ENCODE measurements at places on chromosomes 16 and 17.

DNA sequence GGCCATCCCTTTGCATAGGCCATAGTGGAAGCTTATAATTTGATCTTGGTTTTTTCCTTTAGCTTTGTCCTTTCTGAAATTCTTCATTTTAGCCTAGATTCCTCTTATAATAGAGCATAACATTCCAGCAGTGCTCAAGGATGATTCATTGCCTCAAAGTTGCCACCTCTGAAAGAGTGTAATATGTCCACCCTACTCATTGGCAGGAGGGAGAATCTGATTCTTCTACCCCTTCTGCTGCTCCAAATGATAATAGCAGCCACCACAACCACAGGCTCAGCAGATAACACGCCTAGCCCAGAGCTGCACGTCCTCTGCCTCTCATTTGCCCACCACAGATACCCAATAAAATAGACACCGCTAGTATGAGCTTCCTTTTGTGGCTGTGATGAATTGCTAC, 337.4 kb upstream of the HSBP1 start:
- no peak for DNase-seq

DNA sequence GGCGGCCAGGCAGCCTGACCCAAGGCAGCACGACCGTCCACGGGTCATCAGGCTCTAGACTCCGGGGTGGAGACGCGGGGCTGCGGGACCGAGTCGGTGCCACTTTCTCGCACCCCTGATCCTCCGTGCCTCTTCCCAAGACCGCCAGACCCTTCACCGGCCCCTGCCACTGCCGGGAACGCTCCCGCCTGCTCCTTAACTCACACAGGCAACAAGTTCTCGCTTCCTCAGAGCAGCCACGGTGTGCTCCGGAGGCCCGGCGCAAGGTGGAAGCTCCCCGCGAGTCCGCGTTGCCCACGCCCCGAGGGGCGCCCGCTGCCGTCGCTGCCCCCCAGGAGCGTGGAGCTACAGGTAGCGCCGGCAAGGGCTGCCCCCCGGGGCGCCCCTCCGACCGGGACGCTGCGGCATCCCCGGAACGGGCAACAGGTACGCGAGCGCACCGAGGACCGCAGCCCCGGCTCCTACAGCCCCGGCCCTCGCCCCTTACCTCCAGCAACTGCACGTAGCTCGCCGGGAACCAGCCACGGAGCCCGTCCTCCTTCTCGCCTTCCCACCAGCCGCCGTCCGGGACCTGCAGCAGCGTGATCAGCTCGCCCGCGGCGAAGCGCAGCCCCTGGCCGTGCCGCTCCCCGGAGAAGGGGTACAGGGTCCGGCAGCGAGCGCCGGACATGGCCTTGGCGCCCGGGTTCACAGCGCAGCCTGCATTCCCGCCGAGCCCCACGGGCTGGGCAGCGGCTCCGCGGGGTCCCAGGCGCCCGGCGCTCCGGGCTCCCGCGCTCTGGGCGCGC, 491 bp downstream of the GAS7 start:
- peak; percentile 40 for DNase-seq

- DNase-seq = no peak
Observed at GRCh38 chr17:40511667-40512220, 10.3 kb upstream of the TNS4 start.

GRCh38 chr17:39576187-39576586, 31.5 kb downstream of the NEUROD2 start:
- DNase-seq = peak; percentile 57

DNA sequence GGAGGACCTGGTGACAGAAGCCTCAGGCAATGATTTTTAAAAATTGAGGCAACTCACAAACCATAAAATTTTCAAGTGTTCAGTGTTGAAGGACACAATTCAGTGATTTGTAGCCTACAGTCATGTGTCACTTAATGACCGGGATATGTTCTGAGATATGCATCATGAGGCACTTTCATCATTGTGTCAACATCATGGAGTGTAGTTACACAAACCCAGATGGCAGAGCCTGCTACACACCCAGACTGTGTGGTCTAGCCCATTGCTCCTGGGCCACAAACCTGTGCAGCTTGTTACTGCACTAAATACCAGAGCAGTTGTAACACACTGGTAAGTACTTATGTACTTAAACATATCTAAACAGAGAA, 1.6 kb downstream of the PRSS41 start:
- DNase-seq = no peak

DNA sequence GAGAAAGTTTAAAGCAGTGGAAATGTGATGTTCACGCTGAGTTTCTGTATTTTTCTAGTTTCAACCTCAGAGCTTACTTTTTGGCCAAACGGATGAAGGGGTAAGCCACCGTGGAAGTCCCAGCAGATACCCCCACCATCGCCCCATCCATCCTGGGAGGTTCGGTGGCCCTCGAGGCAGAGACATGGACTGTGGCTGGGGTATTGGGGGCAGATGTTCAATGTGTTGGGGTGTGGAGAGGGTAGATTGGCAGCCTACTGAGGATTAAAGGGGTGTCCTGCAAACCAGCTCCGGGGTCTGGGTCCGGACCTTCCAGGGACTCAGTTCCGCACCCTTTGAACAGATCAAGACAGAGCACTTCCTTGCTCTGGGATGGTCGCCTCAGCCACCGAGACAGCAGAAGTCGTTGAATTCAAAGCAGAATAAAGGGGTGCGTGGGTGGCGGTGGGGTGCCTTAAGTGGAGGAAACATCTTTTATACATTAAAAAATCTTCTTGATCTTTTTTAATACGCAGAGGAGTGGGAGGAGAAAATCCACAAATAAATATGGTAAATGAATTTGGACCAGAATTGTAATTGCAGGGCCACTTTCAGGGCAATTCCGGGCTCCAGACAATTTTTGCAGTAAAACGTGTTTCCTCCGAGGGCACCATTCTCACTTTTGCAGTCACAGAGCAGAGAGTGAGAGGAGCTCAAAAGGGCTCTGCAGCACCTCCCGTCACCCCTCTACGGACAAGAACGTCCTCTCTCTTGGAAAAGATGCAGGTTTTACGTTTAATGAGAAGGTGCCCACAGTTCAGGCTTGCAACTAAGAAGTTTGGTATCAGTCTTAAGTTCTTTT, 8.2 kb upstream of the CBX8 start:
- DNase-seq = no peak

DNA sequence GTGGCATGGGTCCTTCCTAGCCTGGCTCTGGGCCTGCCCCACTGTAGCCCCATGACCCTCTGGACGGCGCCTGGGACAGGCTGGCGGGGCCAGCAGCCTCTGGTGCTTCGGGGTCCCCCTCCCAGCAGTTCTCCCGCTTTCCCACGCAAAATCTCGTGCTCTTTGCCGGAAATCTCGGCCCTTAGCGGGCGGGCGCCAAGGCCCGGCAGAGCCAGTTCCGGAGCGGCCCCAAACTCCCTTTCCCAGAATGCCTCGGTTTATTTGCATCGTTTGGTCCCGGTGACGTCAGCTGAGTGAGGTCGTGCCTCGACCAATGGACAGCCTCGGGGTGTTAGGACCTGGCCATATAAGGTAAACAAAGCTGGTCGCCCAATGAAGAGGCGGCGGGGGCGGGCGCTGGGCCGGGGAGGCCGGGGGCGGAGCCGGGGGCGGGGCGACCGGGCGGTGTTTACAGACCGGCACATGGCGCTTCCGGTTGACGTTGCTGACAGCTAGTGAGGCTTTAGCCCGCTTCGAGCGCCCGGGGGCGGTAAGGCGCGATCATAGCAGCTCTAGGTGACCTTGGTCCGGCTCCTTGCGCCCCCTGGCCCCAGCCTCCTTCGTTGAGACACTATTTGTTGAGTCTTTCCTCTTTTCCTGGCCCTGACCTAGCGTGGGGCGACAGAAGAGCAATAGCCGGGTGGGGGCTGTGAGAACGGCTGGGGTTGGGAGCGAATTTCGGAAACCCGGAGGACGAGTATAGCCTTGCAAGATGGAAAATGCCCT, 1.5 kb upstream of the UBALD1 start:
- peak; percentile 98 for DNase-seq

GRCh38 chr16:47956916-47957315, 198.9 kb downstream of the ABCC12 start:
- no peak for DNase-seq

DNA sequence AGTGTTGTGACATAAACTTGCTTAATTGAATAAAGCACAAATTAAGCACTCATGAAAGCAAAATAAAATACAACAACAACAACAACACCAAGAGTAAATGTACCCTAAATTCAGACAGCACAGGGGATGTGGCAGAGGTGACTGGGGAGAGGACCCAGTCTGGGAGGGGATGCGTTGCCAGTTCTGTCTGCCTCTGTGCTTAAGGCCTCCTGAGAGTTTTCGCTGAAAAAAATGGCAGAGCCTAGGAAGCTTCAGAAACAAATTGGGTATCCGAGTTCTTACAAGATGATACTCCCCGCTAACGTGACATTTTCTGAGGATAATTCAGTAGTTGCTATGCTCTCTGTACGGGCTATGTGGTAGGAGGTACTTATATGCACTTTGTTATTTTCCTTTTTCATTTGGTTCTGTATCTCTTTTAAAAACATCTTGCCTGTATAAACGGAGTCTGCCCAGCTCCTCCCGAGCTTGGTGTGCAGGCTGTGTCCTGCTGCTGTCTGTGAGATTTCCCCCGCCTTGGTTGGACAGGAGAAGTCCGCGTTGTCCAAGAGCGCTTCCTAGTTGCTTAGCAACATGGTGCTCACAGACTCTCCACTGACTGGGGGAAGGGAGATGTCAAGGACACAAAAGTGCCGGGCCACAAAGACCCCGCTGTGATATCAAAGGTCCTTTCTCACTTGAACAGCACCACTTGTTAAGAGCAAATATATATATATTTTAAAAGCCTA, 134.2 kb upstream of the CPHXL start:
- no peak for DNase-seq

DNA sequence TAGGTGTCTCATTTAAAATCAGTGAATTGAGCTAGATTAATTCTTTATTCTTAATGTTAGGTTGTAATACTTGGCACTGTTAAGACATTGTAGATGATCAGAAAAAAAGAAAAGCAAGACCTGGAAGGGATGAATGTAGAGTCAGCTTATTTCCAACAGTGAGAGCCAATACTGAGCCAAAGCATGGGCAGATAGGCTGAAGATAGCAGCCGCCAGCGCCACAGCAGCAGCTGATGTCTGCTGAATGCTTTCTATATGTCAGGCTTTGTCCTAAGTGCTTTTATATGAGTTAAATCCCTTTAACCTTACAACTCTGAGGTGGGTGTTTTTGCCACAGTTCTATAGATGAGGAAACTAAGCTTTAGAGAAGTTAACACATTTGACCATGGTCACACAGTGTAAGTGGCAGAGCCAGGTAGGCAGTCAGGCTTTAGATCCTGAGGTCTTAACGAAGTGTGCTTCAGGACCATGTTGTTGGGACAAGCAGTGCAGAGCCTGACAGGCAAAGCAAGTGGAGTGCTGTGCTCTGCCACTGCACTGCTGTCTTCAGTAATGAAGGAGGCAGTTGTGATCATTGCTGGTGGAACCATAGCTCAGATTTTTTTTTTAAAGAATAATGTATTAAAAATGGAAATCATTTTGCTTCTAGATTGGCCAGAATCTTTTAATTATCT, 25.9 kb downstream of the TNRC6A start:
- DNase-seq = no peak

DNA sequence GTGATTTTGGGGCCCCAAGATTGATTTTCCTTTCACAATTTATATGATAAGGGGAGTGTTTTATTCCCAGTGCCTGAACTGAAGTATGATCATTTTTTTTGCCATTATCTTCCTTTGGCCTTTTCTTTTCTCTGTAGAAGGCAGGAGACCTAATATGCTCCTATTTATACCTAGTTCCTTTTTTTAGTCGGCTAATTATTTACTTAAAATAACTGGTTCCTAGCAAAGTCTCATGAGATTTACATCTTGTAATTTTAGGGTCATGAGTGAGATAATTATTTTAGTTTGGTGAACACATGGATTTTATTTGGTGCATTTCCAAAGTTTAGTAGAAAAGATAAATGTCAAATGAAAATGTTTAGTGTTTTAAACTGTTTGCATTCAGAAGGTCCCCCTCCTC, 24.8 kb downstream of the SEC14L1 start:
- DNase-seq = no peak

DNA sequence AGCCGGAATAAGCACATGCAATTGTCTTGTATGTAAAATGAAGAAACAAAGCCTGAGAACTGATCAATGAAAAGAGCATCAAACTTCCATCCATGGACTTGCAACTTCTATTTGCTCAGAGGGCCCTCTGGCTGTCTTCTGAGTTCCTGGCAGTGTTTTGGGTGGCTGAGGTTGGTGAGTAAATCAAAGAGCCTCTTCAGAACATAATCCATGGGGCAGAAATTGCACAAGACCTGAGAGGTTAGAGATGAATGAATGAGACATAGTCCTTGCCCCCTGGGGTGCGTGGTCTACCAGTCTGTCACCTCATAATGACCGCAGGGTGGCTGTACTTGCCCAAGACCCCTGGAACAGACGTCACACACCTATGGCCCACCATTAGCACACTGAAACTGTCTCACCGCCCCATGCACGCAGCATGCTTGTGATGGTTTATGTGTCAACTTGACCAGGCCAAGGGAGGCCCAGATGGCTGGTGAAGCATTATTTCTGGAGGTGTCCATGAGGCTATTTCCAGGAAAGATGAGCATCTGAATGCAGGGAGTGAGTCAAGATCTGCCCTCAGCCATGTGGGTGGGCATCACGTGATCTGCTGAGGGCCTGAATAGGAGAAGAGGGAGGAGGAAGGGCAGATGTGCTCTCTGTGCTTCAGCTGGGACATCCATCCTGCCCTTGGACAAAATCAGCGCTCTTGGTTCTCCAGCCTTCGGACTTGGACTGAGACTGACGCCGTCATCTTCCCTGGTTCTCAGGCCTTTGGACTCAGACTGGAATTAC, 8.3 kb downstream of the PIK3R6 start:
- no peak for DNase-seq

DNA sequence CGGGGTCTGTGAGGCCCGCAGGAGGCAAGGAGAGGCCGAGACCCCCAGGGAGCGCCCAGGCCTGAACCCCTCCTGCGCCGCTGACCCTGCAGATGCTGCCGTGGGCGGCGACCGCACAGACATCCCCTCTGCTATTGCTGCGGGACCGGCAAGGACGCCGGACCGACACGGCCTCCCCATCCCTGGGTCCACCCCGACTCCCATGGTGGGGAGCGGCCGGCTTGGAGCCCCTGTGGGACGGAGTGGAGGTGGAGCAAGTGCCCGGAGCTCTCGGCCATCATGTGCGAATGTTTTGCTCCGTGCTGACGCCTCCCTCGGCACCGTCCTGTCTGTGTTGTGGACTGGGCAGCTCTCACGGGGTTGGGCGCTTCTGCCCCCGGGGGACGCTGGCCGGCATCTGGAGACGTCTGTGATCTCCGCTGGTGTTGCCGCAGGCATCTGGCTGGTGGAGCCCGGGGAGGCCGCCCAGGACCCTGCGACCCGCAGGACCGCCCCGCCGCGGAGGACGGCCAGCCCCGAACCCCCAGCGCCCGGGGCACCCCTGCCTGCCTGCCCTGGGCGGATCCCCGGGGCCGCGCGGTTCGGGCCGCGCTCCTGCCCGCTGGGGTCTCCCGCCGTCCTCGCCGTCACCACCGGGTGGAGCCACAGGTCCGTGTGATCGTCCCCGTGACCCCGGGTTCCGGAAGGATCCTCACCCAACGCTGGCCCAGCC, 12.8 kb upstream of the GNG13 start:
- peak; percentile 81 for DNase-seq

Measured in endothelial cell (in vitro differentiated cells).